ENCODE measurements at places on chromosomes 2 and 18.

GRCh38 chr18:39786477-39786876 lies 2168.6 kb upstream of the PIK3C3 start:
- DNase-seq, result no peak

DNA sequence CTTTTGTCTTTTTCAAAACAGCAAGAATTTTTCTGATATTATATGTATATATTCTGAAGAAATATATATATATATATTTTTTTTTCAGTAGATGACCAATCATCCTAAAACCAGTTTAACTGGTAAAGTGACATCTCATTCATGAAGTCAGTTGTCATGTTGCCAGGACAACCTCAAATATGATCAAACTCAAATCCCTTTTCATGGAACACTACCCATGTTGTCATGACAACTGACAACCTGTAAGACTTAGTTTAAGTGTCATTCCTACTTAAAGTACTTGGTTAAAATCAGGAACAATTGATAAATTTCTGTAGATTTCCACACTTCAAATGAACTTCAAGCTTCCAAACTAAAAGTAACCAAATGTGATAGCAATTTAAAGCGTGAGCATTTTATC lies 101.8 kb upstream of the ERBB4 start:
- no peak for DNase-seq

- DNase-seq, result no peak
These were observed 9.5 kb downstream of the SMYD1 start for GRCh38 chr2:88077080-88077479.

- no peak for DNase-seq
These were observed 5.5 kb downstream of the CCDC102B start for GRCh38 chr18:68803356-68803755.

- DNase-seq, result peak; percentile 88
These were observed 21.3 kb downstream of the HNRNPLL start for GRCh38 chr2:38581193-38582147.
